ENCODE measurements at places on chromosomes 7 and 10. TPM values are rescaled to one million over a fixed set of nuclear protein-coding genes. Genes with fewer than 3 reads are reported as not detected.

USP54 gene
- 10.4 TPM for total RNA-seq

CUL1 gene
- 48.2 TPM for total RNA-seq

PLXNA4 gene
- not detected for total RNA-seq

GLUD1 gene
- total RNA-seq: 212 TPM

TDRD1 gene
- 1.4 TPM for total RNA-seq

ASAH2 gene
- total RNA-seq: 0.24 TPM

All from tracheal epithelial cell (primary cell).